Activated gamma-delta T cell treated with Interleukin-2 at 50 U/mL for 16 hours (primary cell): ENCODE measurements at places on chromosomes 1 and 21.

DNA sequence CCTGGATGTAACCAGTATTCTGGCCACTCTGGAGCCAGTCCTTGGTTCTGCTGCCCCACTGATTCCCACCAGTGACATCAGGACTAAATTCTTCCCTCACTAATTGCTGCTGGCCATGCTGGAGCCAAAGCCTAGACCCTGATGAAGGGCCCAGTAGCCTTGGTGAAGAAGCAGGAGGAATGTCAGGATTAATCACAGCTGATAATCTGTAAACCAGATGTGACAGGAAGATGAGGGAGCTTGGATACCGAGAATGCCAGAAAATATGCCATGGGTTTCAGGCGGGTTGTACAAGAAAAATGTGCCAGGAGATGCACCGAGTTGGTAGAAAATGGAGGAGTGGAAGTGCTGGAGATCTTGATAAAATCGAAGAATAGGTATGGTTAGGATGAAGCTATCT, 119.0 kb upstream of the PPP2R5A start:
- no peak for DNase-seq

DNA sequence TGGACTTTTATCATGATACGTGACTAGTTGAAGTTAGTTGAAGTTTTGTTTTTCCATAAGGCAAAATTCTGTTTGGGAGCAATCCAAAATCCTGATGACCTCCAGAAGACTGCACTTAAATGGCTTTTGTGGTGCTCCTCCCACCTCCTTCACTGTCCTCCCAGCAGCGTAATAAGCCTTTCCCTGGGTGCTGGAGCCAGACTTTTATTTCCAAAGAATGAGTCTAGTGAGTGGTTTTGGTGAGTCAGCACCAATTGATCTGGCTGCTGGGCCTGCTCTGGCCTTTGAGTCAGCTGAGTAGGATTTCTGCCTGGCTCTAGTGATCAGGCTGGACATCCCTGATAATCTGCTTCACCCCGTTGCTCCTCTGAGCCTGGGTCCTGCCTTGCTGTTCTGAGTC, 21.7 kb upstream of the KCND3 start:
- DNase-seq: no peak

- DNase-seq: no peak
These were observed 67.5 kb downstream of the TRIM11 start for GRCh38 chr1:228339059-228339704.

DNA sequence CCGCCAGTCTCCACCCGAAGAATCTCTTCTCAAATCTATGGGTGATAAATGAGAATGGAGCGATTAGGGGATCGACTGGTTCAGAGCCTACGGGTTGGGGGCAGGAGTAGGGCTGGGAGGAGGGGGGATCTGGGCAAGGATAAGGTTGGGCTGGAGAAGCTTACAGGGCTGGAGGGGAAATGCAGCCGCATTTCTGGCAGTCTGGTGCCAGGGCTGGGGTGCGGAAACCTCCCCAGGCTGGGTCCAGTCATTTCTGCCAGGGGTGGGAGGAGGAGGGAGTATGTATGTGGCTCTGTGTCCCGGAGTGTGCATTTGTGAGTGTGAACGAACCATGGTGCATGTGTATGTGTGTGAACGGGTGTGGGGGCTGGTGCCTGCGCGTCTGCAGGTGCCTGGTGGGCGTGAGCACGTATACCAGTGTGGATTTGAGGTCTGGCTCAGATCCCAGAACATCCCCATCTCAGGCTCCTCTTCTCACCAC, 10.2 kb downstream of the C1orf216 start:
- DNase-seq: no peak

DNA sequence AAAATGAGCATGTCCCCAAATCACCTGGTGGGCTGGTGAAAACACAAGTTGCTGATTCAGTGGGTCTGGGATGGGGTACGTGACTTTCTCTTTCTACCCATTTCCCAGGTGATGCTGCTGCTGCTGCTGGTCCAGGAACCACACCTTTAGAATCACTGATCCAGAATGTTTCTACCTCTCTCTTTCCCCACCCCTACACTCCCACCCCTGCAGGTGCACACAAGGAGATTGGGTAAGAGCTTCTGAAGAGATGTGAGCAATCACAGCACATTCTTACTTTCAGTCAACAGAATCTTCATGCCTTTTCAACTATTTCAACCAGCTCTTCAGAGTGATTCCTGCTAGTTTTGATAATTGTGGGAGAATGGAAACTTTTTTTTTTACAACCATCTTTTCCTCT, 130.9 kb downstream of the LMX1A start:
- DNase-seq: no peak
